ENCODE measurements at places on chromosomes 4 and X.

DNA sequence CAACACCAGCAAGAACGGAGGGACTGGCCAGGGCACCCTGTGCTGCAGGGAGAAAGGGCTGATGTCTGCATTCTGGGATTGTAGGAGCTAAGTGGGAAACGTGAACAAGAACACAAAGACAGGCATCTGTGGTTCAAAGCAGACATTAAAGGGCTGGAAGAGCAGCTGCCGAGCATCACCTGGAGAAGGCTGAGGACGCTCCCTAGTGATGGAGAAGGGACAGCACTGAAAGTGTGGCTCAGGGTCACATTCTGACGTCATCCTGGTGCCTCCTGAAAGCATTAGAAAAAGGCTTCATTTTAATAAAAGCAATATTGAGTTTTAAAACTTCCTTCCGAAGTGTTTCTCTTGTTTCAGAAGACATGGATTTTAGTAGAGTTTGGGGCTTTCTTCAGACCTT lies 62.3 kb downstream of the CLDN22 start:
- DNase-seq = no peak

DNA sequence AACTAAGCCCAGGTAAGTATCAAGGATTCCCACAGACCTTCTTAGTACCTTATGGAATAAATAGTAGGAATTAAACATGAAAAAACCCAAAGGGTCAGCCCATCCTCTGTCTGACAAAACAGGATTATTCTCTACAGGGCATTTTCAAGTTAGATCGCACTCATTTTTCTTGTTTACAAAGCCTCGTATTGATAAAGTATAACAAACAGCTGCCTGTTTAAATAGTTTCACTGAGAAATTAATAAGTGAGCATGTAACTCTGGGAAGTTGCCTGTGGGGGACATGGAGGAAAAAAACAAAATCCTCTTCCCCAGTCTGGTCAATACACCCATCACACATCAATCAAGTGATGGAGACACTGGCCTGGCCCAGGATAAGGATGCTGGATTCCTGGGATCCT lies 48.5 kb downstream of the MAML3 start:
- no peak for DNase-seq

DNA sequence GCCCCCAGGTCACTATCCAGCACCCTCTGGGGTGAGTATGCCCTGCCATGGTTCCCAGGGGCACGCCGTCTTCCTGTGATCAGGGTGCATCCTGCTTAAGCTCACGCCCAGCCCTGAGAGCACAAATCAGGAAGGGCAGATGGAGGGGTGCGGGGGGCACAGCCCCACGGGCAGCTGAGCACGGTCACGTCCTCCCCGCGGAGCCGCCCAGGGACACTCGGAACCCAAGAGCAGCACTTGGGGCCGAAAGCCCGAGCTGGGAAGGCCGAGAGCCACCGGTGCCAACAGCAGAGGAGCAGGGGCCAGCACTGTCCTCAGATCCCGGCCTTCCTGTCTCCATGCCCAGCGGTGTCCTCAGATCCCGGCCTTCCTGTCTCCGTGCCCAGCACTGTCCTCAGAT lies 21.5 kb downstream of the NELFA start:
- no peak for DNase-seq

GRCh38 chr4:76053730-76054129 lies 17.9 kb upstream of the CXCL11 start:
- no peak for DNase-seq

DNA sequence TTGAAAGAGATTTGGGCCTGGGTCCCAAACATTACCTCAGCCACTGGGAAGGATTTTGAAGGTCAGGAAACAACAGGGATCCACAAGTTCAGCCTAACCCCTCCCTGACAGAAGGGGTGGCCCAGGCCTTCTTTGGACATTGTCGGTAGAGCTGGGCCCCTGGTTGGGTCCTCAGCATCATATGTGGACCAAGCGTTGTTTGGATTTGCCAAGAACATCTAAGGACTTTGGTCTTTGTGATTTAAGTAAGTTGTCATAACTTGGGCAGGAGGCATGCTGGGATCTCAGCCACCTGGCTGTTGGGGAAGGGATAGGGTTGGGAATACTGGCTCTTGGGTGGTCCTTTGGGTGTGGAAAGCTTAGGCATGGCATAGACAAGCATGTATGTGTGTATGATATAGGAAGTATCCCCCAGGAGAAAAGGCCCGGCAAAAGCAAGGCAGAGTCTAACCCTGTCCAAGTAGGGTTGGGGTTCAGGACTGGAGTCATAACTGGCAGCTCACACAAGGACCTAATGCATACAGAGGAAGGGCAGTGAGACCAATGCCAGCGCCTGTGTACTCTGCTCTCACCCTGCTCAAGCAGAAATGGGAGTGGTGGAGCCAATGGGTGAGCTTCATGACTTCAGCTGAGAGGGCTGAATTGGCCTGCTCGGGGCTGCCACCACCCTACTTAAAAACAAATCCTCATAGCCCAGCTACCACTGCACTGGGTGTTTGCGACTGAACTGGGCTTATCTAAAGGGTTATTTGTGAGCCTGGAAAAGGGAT lies 102.8 kb downstream of the RTL5 start:
- DNase-seq = no peak

- no peak for DNase-seq
Measured at GRCh38 chr4:4887426-4887825, 28.0 kb downstream of the MSX1 start.

GRCh38 chr4:1532549-1533395 lies 126.5 kb upstream of the NKX1-1 start:
- DNase-seq = no peak

DNA sequence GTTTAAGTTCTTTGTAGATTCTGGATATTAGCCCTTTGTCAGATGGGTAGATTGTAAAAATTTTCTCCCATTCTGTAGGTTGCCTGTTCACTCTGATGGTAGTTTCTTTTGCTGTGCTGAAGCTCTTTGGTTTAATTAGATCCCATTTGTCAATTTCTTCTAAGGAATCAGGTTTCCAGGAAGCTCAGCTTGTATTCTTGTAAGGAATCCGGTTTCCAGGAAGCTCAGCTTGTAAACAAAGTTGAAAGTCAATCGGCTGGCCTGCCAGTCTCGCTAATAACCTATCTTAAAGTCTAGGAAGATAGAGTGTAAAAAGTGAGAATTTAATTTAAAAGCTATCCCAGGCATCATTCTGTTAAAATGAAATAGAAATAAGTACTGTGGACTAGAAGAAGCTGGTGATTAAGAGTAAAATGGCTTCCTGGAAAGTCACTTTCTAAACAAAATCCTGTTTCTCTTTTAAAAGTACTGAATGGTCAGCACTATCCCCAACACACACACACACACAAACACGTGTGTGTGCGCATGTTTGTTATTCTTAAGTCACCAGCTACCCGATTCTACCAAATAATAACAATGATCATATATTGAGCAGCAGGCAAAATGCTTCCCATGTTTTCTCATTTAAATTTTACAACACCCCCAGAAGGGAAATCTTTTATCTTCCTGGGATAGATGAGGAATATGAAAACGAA lies 171.7 kb downstream of the PAPSS1 start:
- DNase-seq = no peak

GRCh38 chrX:54640103-54640690 lies 110.2 kb downstream of the GNL3L start:
- DNase-seq = no peak

DNA sequence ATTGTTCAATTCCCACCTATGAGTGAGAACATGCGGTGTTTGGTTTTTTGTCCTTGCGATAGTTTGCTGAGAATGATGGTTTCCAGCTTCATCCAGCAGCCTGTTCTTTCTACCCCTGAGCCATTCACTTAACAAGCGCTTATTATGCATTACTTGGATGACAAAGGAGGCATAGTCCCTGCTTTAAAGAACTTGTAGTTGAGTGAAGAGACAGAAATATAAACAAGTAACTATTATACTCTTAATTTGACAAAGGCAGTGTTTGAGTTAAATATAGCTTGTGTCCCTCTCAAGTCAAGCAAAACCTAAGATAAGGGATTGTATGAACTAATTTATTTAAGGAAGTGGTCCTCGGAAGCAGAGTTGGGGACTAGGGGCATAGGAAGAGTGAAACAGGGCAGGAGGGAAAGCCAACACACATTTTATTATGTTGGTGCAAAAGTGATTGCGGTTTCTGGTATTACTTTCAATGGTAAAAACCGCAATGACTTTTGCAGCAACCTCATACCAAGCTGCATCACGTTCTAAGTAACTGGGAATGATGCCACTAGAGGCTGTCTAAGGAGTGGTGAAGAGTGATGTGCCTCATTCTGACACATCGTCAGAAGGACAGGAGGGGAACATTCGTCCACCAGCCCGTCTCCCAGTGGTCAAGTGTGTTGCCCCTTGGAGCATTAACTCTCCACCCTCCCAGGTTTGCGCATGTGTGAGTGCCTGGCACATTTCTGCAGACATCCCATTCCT lies 41.8 kb downstream of the QDPR start:
- peak; percentile 5 for DNase-seq

GRCh38 chrX:108230574-108230973 lies 139.0 kb downstream of the ATG4A start:
- DNase-seq = no peak

- no peak for DNase-seq
Measured at GRCh38 chrX:150361777-150362351, 1.3 kb upstream of the MAMLD1 start.

- no peak for DNase-seq
Measured at GRCh38 chr4:173958445-173958844, 325.0 kb downstream of the FBXO8 start.

GRCh38 chrX:63743596-63743995 lies 41.4 kb downstream of the ARHGEF9 start:
- no peak for DNase-seq

GRCh38 chr4:113576947-113577678 lies 184.4 kb downstream of the CAMK2D start:
- no peak for DNase-seq

GRCh38 chr4:37665333-37666320 lies 20.5 kb downstream of the RELL1 start:
- no peak for DNase-seq

DNA sequence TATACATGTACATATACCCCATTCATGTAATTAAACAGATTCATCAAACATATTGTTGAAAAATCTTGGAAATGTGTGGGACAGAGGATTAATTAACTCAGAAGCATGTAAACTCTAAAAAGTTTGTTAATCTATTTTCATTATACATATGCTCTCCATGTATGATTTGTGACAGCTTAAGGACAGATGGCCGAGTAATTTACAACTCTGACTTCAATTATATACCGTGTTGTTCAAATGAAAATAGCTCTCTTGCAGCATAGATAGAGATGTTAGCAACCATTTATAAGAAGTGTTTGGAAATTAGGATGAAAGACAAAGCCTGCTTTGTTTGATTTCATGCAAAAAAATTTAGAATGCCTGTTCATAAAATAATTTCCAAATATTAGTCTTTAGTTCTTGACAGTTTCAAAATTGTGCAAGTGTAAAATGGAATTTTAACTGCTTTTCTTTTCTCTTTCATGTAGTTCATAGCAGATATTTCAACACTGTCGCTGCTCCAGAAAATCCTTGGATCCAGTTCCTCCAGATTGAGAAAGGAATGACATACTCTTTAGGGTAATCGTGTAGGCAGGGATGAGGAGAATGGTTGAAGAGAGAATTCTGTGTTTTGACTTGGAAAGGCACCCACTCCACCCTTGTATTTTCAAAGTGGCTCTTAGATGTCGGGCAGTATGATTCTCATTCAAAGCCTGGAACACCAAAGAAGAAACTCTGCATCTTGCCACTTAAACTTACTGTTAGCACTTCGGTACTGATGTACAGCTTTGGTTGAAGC lies 23.1 kb downstream of the AFF2 start:
- DNase-seq = no peak

DNA sequence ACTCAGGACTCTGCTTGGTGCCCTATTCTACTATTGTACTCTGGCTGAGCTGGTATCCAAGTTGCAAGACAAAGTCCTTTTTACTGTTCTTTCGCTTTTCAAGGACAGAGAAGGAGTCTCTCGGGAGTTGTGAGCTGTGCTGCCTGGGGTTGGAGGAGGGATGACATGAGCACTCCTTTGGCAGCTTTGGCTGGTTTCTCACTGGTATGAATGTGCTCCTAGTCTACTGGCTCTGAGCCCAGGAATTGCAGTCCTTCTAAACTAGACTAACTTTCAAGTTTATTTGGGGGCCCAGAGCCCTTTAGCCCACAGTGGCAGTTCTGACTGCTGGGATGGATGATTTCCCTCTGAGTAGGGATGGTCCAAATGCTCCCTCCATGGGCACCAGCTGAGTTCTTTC lies 997.1 kb downstream of the RAB28 start:
- DNase-seq = no peak

DNA sequence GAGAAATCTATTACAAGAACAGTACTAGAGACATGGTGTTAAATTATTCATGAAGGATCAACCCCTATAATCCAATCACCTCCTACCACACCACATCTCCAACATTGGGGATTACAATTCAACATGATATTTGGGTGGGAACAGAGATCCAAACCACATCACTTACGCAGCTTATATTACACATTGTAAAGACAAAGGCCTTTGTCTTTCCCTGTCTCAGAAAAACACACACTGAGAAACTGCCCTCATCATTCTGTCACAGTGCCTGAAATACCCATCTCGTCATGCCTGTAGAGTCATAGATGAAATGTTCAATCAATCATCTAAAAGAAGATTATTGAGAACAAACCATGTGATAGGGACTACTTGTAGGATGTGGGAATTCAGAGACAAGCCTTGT lies 558.8 kb upstream of the GRIA3 start:
- no peak for DNase-seq

DNA sequence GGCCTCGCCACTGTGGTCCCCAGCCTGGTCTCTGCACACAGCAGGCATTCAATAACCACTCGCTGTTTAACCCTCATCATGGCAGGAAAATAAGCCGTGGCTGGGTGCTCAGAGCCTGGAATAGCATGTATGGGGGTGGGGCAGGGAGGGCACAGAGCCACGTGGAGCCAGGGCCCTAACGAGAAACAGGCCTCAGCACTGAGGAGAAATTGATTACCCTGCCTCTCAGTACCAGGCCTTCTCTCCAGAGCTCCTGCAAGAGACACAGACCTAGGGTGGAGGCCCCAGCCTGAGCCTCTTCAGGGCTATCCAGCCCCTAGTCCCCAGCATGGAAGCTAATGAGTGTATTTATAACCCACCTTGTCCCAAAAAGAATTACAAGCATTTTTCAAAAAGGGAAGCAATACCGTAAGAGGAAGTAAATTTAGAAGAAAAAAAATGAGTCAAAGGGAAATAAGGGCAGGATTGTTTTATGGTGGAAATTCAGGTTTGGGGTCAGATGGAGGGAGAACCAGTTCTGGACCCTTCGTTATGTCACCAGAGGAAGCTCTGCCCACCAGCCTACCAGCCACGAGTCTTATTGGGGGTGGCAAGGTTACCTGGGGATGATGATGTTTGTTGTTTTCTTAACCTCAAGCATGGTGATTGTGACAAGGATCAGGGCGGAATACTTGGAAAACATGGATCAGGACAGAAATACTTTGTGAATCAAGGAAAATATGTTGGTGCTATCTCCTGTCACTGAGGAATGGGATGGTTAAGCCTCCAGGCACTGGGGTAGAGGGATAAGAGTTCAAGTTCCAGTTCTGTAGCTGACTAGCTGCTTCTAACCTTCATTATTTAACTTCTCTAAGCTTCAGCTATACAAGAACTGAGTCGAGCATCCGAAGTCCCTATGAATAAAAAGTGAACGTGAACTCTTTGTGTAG lies 101.9 kb upstream of the RBPJ start:
- DNase-seq = no peak

Measured in brain microvascular endothelial cell (primary cell).